ENCODE measurements at places on chromosomes 4 and X.

- no peak for DNase-seq
Measured at GRCh38 chr4:60930866-60931265, 269.3 kb upstream of the ADGRL3 start.

GRCh38 chr4:129167640-129168260 lies 71.8 kb downstream of the C4orf33 start:
- no peak for DNase-seq

DNA sequence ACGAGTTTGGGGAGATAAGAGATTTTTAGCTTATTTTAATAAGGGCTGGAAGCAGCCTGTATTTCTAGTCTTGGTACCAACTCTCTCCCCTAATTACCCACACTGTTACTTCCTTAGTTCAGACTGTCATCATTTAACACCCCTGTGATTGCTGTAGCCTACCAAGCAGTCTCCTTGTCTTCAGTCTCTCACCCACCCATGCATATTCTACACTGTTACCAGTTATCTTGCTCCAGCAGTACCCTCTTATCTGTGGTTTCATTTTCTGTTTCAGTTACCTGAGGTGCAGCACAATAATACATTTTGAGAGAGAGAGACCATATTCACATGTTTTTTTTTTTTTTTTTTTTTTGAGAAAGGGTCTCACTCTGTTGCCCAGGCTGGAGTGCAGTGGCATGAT lies 80.2 kb downstream of the DIAPH2 start:
- DNase-seq = no peak

- DNase-seq = no peak
Measured at GRCh38 chr4:100682477-100683218, 164.8 kb upstream of the EMCN start.

GRCh38 chr4:137702512-137702911 lies 170.2 kb upstream of the PCDH18 start:
- no peak for DNase-seq

- DNase-seq = no peak
Measured at GRCh38 chr4:72302981-72303704, 265.9 kb downstream of the ADAMTS3 start.

DNA sequence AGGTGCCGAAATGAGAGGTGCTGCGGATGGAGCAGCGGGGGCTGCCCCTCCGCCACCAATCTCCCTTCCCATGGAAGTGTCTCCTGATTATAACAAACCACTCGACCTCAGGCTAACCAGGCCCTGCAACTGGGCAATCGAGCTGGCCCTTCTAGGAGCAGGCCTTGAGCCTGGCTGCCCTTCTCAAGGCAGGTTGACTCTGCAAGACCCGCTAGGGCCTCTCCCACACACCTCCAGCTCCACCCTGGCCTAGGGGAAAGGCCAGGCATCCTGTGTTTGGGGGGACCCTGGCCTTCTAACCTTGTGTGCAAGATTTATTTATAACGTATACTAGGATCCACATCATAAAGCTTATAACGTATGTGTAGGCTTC lies 3.7 kb upstream of the BCOR start:
- no peak for DNase-seq

DNA sequence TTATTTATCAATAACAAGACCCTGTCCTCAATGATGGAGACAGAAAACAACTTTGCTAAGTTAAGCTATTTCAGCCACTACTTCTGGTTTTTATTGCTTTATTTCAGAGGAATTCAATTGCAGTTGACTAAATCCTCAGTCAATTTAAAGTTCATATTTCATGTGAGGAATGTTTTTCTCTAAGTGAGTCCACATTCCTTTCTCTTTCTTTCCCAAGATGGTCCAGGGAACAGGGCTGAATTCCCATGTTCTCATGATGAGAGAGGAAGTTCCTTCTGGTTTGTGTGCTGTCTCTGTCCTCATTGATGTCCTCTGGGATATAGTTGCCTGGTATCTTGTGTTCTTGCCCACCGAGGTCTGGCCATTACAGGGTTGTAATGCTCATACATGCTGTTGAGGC lies 117.2 kb downstream of the SLIT2 start:
- DNase-seq = no peak

GRCh38 chr4:6316461-6317003 lies 46.9 kb downstream of the WFS1 start:
- DNase-seq = no peak

DNA sequence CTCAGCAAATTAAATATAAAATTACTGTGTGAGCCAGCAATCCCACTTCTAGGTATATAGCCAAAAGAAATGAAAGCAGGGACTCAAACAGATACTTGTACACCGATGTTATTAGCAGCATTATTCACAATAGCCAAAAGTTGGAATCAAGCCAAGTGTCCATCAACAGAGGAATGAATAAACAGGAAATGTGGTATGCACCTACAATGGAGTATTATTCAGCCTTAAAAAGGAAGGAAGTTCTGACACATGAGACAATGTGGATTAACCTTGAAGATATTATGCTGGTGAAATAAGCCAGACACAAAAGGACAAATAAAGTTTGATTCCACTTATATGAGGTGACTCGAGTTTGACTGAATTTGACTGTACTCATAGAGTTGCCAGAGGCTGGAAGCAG lies 108.3 kb upstream of the DUSP21 start:
- DNase-seq = no peak

- peak; percentile 7 for DNase-seq
Measured at GRCh38 chrX:140572724-140573123, 67.9 kb upstream of the SOX3 start.

GRCh38 chr4:143347484-143348111 lies 10.9 kb downstream of the GAB1 start:
- no peak for DNase-seq

- no peak for DNase-seq
Measured at GRCh38 chr4:26715636-26716242, 131.9 kb downstream of the TBC1D19 start.

GRCh38 chr4:108601532-108601931 lies 18.8 kb upstream of the RPL34 start:
- DNase-seq = no peak

GRCh38 chr4:1504595-1505500 lies 98.6 kb upstream of the NKX1-1 start:
- DNase-seq = no peak

DNA sequence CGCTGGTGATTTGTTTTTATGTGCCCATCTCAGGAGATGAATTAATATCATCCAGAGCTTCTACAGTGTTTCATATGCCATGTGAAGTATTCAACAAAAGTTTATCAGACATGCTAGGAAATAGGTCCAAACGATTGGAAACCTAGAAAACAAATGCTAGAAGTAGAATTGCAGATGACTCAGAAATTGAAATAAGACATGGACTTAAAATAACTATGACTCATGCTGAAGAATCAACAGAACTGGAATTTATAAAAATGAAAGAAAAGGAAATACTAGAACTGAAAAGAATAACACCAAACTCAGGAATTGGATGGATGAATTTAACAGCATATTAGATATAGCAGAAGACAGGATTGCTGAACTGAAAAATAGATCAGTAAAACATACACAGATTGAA lies 172.7 kb upstream of the GIMD1 start:
- no peak for DNase-seq

DNA sequence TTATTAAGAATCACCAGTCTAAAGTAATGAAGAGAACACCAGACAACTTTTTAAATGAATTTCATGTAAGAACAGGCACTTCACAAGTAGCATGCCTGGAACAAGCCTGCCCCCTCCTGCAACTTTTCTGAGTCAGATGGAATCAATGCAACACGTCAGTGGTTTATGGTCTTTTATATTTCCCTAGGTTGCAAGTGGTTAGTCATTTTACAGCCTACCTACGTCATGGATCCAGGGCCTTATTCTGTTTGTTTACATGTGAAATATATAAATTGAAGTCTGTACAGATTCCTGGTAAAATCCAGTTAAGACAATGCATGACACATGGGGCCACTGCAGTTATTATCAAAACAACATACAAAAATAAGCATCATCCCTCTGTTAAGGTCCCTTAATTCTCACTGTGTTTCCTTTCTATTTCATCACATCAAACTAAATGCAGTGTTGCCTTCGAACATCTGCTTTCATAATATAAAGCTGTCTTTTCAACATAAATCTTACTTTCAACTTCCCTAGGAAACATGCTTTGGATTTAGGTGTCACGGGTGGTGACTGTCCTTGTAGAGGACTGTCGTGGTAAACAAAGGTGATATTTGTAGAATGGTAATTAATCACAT lies 309.3 kb downstream of the FRMPD4 start:
- DNase-seq = no peak

- DNase-seq = no peak
Measured at GRCh38 chr4:53015681-53016080, 153.6 kb downstream of the RASL11B start.

DNA sequence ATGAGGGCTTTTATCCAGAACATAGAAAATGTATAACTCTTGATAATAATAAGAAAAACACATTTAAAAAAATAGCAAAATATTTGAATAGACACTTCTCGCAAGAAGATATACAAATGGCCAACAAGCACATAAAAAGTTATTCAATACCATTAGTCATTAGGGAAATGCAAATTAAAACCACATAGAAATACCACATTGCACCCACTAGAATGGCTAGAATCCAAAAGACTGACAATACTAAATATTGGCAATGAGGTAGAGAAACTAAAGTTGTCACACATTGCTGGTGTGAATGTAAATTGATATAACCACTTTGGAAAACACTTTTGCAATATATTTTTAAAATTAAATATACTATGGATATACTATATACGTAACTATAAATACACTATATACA lies 754.3 kb upstream of the MAGEB2 start:
- DNase-seq = no peak

GRCh38 chrX:149996515-149996914 lies 58.2 kb upstream of the EOLA2 start:
- no peak for DNase-seq

DNA sequence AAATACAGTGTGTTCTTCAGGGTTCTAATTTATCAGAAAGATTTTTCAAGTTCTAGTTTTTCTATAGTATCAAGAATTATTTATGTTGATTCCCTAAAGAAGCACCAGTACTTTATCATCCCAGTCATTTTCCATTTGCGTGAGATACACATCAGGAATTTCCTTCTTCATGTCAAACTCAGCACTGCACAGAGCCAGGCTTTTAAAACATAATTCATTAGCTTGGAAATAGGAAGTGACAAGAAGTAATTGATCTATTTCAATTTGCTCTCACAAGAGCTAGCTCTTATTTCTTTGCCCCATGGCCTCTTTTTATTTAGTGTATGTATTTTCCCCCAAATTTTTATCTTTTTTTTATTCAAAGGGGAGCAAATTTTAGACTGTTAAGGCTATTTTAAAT lies 13.0 kb upstream of the SLC10A4 start:
- no peak for DNase-seq

DNA sequence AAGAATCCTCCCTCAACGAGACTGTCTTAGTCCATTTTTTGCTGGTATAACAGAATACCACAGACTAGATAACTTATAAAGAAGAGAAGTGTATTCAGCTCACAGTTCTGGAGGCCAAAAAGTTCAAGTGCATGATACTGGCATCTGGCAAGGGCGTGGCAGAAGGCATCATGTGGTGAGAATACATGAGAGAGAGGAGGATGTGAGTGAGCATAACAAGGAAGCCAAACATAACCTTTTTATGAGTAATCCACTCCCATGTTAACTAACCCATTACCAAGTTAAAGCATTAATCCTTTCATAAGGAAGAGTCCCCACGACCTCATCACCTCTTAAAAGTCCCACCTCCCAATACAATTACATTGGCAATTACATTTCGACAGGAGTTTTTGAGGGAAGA lies 504.6 kb downstream of the IQCM start:
- no peak for DNase-seq

All from stimulated activated CD8-positive, alpha-beta memory T cell treated with anti-CD3 and anti-CD28 coated beads, Interleukin-2, amount 100 ng/mL, for 48 hours (primary cell).